ENCODE measurements at places on chromosomes 12 and 14.

- DNase-seq = no peak
Observed at GRCh38 chr12:95022477-95022876, 19.0 kb upstream of the NDUFA12 start.

DNA sequence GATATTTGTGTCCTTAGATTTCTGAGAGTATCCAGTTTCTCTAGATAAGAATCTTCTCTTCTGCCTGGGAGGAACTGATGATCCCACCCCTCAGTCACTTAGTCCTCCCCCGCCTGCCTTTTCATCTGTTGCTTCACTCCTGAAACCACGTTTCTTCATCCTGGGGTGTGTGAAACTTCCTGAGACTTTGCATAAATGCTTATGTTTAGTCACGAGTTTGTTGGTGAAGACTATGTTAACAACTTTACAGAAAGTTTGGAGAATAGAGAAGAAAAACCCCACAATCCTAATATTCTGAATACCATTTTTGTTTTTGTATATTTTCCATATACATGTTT lies 33.2 kb downstream of the MARK3 start:
- no peak for DNase-seq

- no peak for DNase-seq
Observed at GRCh38 chr12:53820514-53821306, 68.9 kb upstream of the CISTR start.

- no peak for DNase-seq
Observed at GRCh38 chr12:15355766-15356165, 33.5 kb downstream of the PTPRO start.

Data from right forelimb (tissue), 1 donor.